ENCODE measurements at places on chromosomes 7 and 10.

DNA sequence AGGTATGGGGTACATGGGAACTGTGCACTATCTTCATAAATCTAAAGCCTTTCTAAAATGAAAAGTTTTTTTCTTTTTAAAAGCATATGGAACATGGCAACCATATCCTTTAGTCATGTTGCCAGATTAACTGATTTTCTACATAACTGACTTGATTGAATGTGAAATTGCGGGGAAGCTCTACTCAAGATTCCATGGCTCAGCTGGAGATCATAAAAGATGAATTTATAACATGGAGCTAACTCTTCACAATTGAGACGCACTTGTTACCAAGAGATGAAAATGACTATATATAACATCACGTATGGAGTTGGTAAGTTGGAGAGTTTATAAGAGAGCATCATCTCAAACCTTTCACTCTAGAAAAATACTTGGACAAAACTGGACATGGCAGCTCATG is 190.2 kb upstream of the MYO3A start:
- no peaks in the 10 kb centered on the region for H3K27me3 ChIP-seq
- H3K4me1 ChIP-seq: no peaks in the 10 kb centered on the region
- DNase-seq: no peak
- H3K4me3 ChIP-seq: no peak overlapping the region
- no peak overlapping the region for H3K27ac ChIP-seq

GRCh38 chr10:25556457-25556856 is 377.6 kb upstream of the MYO3A start:
- no peaks in the 10 kb centered on the region for H3K36me3 ChIP-seq
- no peaks in the 10 kb centered on the region for H3K27me3 ChIP-seq
- H3K4me1 ChIP-seq: no peaks in the 10 kb centered on the region

GRCh38 chr7:137682596-137682995 is 164.2 kb downstream of the DGKI start:
- no peak overlapping the region for H3K4me3 ChIP-seq
- H3K4me1 ChIP-seq: no peaks in the 10 kb centered on the region
- DNase-seq: no peak
- no peaks in the 10 kb centered on the region for H3K36me3 ChIP-seq
- no peaks in the 10 kb centered on the region for H3K27me3 ChIP-seq

DNA sequence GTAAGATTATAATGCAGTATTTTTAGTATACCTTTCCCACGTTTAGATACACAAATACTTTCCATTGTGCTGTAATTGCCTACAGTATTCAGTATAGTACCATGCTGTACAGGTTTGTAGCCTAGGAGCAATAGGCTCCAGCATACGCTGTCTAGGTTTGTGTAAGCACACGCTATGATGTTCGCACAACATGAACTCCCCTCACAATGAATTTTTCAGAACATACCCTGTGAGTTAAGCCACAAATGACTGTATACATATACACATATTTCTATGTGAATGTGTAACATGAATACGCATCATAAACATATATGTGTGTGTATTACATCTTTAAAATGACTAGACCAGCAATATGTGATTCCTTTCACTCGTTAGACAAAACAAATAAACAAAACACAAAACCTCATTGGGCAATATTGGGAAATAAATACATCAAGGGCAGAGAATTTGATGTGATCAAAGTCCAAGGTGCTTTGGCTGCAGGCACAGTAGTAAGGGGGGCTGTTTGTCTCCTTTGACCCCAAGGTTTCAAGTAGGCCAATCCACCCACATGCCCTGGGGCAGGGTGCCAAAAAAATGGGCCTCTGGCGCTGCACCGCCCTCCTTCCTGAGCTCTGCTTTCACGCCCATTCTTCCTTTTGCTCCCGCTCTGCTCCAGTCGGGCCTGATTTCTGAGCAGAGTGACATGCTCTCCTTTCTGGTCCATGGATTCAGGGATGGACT is 33.9 kb downstream of the CHN2 start:
- H3K27ac ChIP-seq: no peak overlapping the region
- DNase-seq: no peak
- no peaks in the 10 kb centered on the region for H3K4me1 ChIP-seq
- H3K36me3 ChIP-seq: no peaks in the 10 kb centered on the region
- no peaks in the 10 kb centered on the region for H3K27me3 ChIP-seq
- H3K4me3 ChIP-seq: no peak overlapping the region

DNA sequence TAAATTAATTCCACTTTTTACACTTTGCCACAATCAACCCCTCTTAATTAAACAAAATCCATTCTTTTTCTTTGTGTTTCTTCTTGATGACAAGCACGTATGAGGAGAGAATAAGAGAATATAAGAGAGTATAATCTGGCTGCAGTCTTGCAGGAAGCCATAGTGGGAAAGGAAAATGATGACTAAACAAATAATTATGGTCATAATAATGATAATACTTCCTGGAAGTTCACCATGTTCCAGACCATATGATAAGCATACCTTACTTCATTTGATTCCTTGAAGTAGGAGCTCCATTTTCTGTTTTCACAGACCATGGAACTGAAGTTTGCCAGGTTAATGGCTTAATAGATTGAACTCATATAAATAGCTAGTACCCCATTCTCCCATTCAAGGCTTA is 237.8 kb downstream of the SEMA3D start:
- no peak overlapping the region for H3K27ac ChIP-seq
- H3K4me3 ChIP-seq: no peak overlapping the region
- H3K27me3 ChIP-seq: no peaks in the 10 kb centered on the region
- no peak for DNase-seq
- H3K36me3 ChIP-seq: no peaks in the 10 kb centered on the region

DNA sequence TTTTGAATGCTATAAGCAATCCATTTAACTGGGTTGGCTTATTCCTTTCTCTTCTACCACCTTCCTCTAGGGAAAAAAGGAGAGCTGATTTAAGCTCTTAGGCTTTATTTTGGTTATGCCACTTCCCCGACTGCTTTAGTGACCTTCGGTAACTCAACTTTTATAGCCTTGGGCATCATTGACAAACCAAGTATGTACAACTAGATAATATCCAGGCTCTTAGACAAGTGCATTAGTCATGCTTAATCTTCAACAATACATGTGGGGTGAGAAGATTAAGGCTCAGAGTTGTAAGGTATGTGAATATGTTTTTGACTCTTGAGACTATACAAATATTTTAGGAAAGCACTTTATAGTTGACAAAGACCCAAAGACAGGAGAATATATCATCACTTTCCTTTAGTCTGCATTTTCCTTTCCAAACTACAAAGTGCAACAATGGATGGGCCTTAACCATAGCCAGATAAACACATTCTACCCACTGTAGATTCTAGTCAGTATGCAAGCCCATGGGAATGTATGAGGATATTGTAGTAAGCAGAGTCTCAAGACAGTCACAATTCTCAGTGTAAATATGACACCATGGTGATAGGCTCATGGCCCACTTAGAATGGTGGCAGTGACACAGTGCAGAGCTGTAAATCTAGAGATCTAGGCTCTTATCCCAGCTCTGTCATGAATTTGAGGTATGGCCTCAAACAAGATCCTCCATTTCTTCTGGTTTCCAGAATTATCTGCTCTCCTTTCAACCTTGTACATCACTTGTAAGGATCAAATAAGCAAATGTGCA is 1117.3 kb downstream of the SORCS3 start:
- H3K27me3 ChIP-seq: no peaks in the 10 kb centered on the region
- no peaks in the 10 kb centered on the region for H3K36me3 ChIP-seq
- H3K4me1 ChIP-seq: no peaks in the 10 kb centered on the region
- no peak overlapping the region for H3K27ac ChIP-seq
- no peak for DNase-seq
